Caco-2 (cell line): ENCODE measurements at places on chromosomes 4 and X. TPM values are rescaled to one million over a fixed set of nuclear protein-coding genes. Genes with fewer than 3 reads are reported as not detected.
A peak's percentile ranks its signal among the peaks of the same experiment; 100 is the strongest.

GRCh38 chr4:85834934-85835333, 360.0 kb downstream of the ARHGAP24 start:
- no peaks in the 10 kb centered on the region for H3K36me3 ChIP-seq
- H3K27ac ChIP-seq: no peak overlapping the region
- H3K4me1 ChIP-seq: peaks cover 12% of the 10 kb centered on the region; the same call in 1 of the 2 replicates
- no peak overlapping the region for H3K4me3 ChIP-seq
- no peaks in the 10 kb centered on the region for H3K27me3 ChIP-seq

- no peaks in the 10 kb centered on the region for H3K27me3 ChIP-seq
- H3K36me3 ChIP-seq: no peaks in the 10 kb centered on the region
- H3K4me3 ChIP-seq: no peak overlapping the region
Observed at GRCh38 chr4:13681570-13681969, 54.0 kb upstream of the BOD1L1 start.

DNA sequence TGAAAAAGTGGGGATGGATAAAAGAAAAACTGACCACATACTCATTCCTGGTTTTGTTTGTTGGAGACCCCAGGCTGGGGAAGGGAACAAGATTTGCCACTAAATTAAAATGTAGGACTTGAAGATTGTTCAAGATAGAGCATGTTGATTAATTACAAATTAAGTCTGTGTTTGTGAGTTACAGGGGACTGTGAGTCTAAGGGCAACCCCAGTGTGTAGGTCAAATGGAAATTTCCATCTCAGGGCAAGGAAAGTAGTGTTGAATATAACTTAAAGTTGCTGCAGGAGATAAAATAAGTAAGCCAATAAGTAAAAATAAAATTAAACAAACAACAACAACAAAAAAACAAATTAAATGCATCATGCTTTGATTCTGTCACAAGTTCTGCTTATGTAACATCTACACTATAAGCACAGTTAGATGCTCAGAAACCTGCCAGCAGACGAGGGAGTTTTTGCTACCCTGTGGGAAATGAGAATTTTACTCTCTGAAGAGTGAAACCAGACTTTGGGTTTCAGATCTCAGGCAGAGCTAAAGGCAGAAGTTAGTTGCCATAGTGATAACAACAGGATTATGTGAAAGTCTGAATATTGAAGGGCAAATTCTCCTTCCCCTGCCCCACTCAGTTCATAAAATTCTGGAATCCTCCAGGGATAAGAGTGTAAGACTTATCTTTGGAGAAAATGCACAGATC, 352.3 kb downstream of the GRXCR1 start:
- H3K27ac ChIP-seq: no peak overlapping the region
- no peaks in the 10 kb centered on the region for H3K36me3 ChIP-seq
- H3K27me3 ChIP-seq: no peaks in the 10 kb centered on the region
- no peak for DNase-seq

DNA sequence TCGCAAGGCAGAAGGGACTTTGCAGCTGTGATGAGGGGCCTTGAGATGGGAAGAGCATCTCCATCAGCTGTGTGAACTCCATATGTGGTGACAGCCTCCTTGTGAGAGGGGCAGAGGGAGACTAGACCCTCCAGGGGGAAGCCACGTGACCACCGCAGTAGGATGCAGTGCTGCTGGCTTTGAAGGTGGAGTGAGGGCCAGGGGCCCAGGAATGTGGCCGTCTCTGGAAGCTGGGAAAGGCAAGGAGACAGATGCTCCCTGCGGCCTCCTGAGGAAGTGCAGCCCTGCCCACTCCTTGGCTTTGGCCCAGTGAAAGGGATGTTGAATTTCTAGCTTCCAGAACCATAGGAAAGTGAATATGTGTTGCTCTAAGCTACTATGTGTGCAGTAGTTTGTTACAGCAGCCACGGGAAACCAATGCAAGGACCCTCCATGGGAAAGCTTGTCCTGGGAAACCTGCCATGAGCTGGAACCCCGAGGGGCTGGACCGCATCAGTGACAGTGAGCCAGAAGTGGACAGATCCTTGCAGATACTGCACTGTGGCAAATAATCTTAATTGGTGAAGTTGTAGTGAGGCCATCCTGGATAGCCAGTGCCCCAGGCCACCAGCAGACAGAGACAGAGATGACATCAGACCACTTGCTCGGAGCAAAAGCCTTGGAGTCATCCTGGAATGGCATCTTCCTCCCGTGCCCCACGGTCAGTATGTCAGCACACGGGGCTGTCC, 35.4 kb upstream of the SORCS2 start:
- H3K27me3 ChIP-seq: no peaks in the 10 kb centered on the region
- peak; percentile 25 for DNase-seq
- H3K4me3 ChIP-seq: no peak overlapping the region
- H3K4me1 ChIP-seq: peaks cover 12% of the 10 kb centered on the region

NAP1L3 gene
- total RNA-seq: not detected in 2 replicates

SSX2 gene
- total RNA-seq: not detected in 2 replicates
